ENCODE measurements at places on chromosomes 7 and 10.

- DNase-seq, result no peak
These were observed 44.4 kb downstream of the LRRC4 start for GRCh38 chr7:127986581-127987521.

GRCh38 chr10:119252470-119253151, 45.2 kb downstream of the GRK5 start:
- no peak for DNase-seq

DNA sequence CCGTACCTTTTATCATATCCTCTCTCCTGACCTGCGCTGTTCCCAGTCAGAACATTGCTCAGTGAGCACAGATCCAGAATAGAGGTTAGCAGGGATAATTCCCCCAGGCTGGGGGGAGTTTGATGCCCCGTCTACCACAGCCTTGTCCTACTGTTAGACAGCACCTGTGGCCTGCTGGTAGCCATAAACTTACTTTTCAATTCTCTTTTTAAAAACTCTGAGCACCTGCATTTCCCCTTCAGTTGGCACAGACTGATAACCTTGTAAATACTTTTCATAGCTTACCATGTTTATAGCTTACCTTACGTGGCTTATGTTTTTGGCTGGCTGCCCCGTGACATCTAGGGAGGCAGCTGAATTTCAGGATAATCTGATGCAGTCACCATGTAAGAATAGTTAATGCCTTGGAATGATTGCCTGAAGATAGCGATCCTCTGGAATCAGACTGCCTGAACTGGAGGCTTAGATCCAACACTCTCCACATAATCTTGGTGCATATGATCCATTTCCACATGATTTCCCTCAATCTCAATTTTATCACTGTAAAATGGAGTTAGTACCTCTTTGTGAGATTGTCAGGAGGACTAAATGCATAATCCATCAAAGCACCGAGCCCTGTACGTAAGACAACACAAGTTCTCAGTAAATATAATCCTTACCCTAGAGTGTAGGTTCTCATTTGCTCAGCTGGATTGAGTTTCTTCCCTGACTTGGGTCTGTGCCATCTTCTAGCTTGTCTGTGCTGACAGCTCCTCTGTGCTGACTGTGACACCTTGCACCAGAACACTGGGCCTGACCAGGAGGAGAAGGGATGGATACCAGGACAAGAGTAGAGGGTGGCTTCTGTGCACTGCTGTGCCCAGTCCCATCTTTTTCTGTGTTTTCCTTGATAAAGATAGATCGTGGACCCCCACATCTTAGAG, 111.7 kb upstream of the GJD4 start:
- no peak for DNase-seq

- no peak for DNase-seq
These were observed 259.2 kb downstream of the TNS3 start for GRCh38 chr7:47322731-47323130.

DNA sequence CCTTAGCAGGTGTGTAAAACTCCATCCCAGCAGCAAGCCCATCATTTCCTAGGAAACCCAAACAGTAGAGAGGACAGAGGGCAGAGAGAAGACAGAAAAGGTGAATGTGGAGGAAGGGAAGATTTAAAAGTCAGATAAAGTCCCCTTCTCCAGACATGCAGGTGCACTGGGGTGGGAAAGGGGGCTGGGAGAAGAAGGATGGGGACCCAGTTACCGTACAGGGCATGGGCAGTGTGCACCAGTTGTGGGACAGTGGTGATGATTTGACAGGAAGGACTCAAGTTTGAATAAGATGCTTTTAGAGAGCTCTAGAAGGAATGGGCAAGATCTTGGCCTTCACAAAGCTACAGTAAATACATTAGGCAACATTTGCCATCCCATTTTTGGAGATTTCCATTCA, 110.7 kb upstream of the PLXNA4 start:
- no peak for DNase-seq

DNA sequence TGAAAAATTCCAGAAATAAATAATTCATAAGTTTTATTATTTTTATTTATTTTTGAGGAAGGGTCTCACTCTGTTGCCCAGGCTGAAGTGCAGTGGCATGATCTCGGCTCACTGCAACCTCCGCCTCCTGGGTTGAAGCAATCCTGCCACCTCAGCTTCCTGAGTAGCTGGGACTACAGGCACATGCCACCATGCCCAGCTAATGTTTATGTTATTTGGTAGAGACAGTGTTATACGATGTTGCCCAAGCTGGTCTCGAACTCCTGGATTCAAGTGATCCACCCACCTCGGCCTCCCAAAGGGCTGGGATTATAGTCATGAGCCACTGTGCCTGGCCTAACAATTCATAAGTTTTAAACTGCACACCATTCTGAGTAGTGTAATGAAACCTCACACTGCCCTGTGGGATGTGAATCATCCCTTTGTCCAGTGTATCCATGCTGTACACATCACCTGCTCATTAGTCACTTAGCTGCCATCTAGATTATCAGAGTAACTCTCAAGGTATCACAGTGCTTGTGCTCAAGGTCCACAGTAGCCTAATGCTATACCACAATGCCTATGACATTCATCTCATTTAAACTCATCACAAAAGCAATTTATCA, 17.9 kb downstream of the RTKN2 start:
- no peak for DNase-seq

DNA sequence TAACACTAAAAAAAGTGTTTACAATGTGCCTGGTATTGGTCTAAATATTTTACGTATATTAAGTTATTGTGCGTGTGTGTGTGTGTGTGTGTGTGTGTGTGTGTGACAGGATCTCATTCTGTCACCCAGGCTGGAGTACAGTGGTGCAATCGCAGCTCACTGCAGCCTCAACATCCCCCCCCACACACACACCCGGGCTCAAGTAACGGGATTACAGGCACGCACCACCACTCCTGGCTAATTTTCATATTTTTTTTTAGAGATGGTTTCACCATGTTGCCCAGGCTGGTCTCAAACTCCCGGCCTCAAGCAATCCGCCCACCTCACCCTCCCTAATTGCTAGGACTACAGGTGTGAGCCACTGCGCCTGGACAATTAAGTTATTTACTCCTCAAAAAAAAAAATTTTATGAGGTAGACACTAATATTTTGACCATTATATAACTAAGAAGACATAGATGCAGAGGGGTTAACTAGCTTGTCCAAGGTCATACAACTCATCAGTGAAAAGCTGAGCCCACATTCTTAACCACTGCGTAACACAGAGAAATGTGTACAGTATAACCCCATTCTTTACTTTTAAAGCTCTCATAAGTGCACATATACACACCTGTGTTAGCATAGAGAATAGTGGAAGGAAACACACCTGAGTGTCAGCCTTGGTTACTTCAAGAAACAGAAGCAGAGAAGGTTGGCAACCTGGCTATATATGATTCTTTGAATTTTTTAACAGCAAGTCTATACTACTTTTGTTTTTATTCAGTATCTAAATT, 35.0 kb downstream of the DNAJC12 start:
- DNase-seq, result no peak

GRCh38 chr10:12269056-12269455, 73.1 kb downstream of the CDC123 start:
- no peak for DNase-seq

DNA sequence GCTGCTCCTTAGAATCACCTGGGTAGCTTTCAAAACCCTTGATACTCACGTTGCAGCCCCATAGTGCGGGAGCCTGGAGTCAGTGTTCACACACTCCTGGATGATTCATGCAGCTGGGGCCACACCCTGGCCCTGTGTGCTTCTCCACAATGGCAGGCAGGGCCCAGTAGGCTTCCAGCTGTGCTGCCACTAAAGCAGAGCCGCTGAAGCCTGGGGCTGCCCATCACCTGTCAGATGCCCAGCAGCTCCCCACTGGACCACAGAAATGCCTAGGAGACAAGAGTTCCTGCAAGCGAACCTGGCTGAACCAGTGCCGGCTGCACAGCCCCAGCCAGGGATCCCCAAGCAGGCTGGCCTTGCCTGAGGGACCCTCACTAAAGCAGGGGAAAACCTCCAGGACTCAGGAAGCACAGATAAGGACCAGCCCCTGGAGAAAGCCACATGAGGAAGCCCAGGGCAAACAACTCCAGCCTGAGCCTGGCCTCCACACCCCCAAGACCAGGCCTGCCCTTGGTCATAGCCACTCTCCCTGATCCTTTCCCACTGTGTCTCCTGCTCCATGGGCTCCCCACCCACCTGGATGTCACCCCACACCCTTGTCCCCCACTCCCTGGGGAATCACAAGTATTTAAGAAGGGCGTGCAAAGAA, 111.9 kb downstream of the GRID1 start:
- DNase-seq, result no peak

- no peak for DNase-seq
These were observed 21.1 kb upstream of the FOXI2 start for GRCh38 chr10:127715782-127716378.

- no peak for DNase-seq
These were observed 5.8 kb downstream of the GSDME start for GRCh38 chr7:24751484-24751883.

DNA sequence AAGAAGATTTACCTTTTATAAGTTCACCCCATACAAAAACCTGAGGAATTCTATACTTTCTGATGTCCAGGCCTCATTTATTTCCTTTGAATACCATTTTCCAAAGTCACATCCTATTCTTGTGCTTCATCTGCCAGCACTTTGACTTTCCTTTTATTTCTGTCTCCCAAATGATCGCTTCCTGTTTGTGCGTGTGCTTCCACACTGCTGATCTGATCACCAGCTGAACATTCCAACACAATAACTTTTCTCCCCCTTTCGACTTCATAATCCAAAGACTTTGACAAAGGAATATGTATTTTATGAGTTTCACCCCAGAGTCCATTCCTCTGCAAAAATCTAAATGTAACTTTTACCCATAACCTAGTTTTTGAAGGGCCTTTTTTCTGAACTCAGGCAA, 3.1 kb downstream of the ELAPOR2 start:
- DNase-seq, result no peak

- no peak for DNase-seq
These were observed 290.7 kb downstream of the KLF6 start for GRCh38 chr10:3494131-3494837.

- no peak for DNase-seq
These were observed 187.3 kb downstream of the CXCL12 start for GRCh38 chr10:44197646-44198045.

DNA sequence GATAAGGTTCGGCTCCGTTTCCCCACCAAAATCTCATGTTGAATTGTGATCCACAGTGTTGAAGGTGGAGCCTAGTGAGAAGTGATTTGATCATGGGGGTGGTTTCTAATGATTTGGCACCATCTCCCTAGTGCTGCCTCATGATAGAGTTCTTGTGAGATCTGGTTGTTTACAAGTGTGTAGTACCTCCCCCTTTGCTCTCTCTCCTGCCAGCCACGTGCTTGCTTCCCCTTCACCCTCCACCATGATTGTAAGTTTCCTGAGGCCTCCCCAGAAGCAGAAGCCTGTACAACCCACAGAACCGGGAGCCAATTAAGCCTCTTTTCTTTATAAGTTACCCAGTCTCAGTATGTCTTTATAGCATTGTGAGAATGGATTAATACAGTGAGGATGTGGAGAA, 12.1 kb upstream of the LRGUK start:
- no peak for DNase-seq

DNA sequence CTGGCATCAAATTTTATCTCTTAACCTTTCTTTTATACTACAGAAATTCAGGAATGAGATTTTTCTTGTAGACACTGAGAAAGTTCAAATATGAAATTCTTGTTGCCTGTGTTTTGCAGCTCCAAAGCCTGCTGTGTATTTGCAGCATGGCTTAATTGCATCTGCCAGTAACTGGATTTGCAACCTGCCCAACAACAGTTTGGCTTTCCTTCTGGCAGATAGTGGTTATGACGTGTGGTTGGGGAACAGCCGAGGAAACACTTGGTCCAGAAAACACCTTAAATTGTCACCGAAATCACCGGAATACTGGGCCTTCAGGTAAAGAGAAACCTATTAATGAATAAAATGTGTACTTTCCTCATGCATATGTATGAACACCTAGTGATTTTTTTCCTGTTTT, 24.8 kb downstream of the LIPK start:
- no peak for DNase-seq

GRCh38 chr7:1291845-1292765, 59.4 kb downstream of the UNCX start:
- no peak for DNase-seq

GRCh38 chr7:25712500-25712899, 439.5 kb upstream of the NFE2L3 start:
- no peak for DNase-seq

GRCh38 chr7:33710608-33711007, 194.7 kb upstream of the BMPER start:
- DNase-seq, result no peak

DNA sequence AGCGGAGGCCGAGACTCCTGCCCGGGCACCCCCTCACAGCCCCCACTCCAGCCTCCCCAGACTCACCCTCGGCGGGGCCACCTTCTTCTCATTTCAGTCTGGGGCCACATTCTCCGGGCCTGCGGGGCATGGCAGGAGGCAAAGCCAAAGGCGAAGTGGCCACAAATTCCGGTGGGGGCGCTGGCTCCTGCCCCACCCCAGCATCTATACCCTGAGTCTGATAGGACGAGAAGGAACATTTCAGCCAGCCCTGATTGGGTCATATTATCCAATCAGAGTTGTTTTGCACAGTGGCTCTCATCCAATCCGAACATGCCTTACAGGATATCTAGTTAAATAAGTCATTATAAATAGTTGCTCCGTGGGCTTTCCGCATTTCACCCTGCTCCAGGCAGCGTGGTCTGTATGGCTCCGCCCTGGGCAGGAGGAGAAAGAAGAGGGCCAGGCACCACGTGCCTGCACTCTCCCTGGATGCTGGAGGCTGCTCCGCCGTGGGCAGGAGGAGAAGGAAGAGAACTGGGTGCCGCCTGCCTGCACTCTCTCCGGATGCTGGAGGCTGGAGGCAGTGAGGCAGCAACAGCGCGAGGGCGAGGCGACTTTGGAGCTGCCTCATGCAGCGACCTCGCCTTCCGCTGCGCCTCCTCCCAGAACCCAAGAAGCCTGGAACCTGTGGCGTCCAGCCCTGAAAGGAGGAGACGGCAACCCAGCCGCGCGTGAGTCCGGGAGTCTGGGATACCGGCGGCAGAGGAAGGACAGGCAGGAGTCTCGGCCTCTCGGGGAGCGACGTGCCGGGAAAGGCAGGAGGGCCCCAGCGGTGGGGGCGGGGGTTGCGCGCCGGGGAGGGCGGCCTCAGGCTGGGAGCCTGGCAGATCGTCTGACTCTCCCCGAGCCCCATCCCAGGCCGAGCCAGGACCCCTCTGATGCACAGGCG, 162.9 kb downstream of the ZNF33B start:
- DNase-seq, result no peak

GRCh38 chr7:94173436-94173835, 169.3 kb upstream of the BET1 start:
- no peak for DNase-seq

- DNase-seq, result no peak
These were observed 21.3 kb upstream of the HNRNPH3 start for GRCh38 chr10:68310531-68310930.

GRCh38 chr10:103592186-103593021, 98.9 kb downstream of the NEURL1 start:
- DNase-seq, result no peak
